ENCODE measurements at places on chromosomes 12 and 14.

GRCh38 chr12:31783996-31784645, 55.3 kb upstream of the AMN1 start:
- DNase-seq: no peak

DNA sequence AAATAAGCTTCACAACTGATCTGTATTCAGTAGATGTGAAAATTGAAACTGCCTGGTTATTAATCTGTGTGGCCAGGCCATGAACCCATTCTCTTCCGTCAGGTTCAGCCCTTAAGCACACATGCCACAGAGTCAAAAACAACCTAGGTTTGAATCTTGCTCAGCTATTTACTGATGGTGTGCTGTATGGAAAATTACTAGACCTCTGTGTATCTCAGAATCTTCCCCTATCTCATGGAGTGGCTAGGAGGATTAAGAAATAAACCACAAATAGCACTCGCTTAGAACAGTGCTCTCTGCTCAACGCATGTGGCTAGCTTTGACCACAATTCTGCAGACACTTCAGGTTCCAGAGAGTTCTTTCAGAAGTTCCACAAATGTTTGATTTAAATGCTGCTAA, 240.7 kb upstream of the PLEKHG7 start:
- no peak for DNase-seq

GRCh38 chr14:52998376-52999015, 47.6 kb upstream of the FERMT2 start:
- no peak for DNase-seq

- no peak for DNase-seq
Observed at GRCh38 chr14:54650959-54651351, 84.0 kb downstream of the SAMD4A start.

DNA sequence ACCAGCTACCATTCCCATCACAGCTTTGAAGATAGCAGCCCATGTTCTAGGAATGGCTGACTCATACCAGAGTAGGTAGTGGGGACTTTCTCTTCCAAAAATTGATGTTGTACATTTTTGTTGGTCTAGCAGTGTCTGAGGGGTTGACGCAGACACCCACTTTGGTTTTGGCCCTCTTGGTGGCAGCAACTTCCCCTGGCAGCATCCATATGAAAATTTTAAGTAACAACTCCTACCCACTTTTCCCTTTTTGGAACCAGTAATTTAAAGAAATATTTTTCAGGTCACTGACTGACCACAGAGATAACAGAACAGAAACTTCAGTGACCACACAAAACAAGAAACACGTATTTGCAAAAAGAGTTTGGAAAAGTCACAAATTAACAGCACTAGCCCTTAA, 162.0 kb upstream of the TMCC3 start:
- DNase-seq: no peak

DNA sequence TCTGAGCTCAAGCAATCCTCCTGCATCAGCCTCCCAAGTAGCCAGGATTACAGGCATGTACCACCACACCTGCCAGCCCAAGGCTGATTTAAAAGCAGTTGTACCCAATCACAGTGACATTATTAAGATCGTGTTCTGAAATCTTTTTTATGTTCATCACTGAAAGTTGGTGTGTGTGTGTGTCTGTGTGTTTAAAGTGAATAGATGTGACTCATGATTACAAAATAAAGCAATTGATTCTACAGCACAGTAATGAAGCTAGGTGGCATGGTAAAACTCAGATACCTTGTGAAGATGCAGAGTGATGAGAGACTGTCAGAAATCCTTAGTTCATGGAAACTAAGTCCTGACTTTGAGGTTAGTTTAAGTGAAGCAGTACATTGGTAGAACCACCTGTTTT, 74.2 kb upstream of the ATP2B1 start:
- no peak for DNase-seq

GRCh38 chr14:65308536-65308935, 104.0 kb upstream of the FUT8 start:
- DNase-seq: no peak

GRCh38 chr12:110531741-110532333, 29.7 kb downstream of the RAD9B start:
- no peak for DNase-seq

GRCh38 chr14:32657081-32657480, 281.6 kb upstream of the NPAS3 start:
- no peak for DNase-seq

DNA sequence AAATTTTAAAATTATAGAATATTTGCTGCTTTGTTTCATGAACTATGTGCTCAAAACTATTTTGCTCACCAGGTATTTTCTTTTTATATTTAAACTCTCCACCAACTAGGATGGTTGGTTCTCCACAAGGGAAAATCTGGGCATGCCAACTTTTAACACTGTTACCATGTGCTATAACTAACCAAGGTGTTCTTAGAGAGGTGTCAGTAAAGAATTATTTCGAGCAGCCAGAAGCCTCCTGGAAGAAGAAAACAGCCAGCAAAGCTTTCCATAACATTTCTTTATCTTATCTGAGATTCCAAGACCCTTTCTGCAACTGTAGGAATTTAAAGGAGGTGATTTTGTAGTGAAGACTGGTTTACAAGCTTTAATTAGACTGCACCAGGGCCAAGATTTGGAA, 97.3 kb downstream of the PRICKLE1 start:
- no peak for DNase-seq

DNA sequence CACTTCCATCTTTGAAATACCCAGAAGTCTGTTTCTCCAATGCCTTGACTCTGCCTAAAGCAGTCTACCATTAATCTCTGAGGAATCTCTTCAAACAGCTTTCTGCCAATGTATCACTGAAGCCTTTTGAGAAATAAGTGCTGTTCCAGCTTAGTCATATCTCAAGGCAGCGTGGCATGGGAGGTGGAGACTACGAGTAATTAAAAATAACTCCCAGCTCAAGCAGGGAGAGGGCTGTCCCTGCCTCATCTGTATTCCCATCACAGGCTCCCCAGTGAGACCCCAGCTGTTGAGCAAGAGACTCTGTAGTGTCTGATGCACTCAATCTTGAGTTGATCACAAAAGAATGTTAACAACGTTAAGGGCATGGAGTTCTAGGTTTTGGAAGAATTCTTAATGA, 700.6 kb downstream of the DIO2 start:
- no peak for DNase-seq

DNA sequence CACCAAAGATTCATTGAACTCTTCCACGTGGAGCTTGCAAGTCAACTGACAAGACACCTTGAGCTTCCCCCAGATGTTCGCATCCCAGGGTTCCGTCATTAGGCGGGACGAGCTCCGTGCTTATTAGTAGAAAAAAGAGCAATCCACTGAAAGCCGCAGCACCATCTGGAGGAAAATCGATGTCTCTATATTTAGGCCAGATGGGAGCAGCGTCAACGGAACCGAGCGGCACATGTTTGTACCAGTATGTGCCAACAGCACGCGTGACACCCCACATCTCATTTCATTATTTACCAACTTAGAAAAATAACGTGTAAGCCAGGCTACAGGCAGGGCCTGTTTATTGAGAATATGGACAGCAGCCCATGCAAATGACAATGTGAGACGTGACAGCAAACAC, 45.8 kb upstream of the TMEM132D start:
- no peak for DNase-seq

- DNase-seq: no peak
Observed at GRCh38 chr12:101939856-101940265, 62.5 kb downstream of the DRAM1 start.

DNA sequence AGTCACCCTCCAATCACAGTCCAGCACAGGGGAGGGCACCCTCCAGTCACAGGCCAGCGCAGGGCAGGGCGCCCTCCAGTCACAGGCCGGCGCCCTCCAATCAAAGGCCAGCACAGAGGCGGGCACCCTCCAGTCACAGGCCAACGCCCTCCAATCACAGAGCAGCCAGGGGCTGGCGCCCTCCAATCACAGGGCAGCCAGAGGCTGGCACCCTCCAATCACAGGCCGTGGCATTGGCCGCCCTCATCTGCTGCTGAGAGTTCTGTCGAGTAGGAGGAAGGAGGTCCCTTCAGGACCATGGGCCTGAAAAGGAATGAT, 26.6 kb downstream of the DDX51 start:
- no peak for DNase-seq

GRCh38 chr12:78340406-78340805, 509.7 kb downstream of the NAV3 start:
- DNase-seq: no peak

- no peak for DNase-seq
Observed at GRCh38 chr12:93705237-93705636, 28.1 kb downstream of the CRADD start.

- no peak for DNase-seq
Observed at GRCh38 chr14:76834241-76834661, 8.0 kb downstream of the LRRC74A start.

- no peak for DNase-seq
Observed at GRCh38 chr12:30823156-30823699, 68.5 kb upstream of the CAPRIN2 start.

GRCh38 chr14:69501423-69501838, 16.9 kb downstream of the PLEKHD1 start:
- no peak for DNase-seq

DNA sequence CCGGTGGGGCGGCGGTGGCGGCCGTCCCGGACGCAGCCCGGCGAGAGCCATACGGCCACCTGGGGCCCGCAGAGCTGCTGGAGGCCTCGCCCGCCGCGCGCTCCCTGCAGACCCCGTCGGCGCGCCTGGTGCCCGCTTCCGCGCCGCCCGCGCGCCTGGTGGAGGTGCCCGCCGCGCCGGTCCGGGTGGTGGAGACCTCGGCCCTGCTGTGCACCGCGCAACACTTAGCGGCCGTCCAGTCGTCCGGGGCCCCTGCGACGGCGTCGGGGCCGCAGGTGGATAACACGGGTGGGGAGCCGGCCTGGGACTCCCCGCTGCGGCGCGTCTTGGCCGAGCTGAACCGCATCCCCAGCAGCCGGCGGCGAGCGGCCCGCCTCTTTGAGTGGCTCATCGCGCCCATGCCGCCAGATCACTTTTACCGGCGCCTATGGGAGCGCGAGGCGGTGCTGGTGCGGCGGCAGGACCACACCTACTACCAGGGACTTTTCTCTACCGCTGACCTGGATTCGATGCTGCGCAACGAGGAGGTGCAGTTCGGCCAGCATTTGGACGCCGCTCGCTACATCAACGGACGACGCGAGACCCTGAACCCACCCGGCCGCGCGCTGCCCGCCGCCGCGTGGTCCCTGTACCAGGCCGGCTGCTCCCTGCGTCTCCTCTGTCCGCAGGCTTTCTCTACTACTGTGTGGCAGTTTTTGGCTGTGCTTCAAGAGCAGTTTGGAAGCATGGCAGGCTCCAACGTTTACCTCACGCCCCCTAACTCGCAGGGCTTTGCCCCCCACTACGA, 716 bp downstream of the RIOX1 start:
- DNase-seq: peak; percentile 46

DNA sequence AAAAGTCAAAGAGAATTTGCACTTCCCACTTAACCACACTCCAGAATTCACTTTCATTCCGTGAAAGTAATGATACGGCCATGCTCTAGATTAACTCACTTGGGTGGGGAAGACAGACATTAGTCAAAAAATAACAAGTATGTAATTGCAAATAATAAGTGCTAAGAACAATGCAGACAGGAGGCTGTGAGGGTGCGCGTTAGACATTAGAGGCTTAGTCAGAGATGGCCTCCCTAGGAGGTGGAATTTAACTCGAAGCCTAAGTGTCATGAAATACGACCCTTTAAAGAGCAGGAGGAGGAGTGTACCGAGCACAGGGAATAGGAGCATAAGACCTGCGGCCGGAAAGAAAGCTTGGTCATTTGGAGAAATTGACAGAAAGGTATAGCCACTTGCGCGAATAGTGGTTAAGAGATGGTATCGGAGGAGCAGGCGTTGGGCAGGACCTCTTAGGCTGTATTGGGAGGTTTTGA, 628 bp downstream of the SNRPF start:
- DNase-seq: no peak

DNA sequence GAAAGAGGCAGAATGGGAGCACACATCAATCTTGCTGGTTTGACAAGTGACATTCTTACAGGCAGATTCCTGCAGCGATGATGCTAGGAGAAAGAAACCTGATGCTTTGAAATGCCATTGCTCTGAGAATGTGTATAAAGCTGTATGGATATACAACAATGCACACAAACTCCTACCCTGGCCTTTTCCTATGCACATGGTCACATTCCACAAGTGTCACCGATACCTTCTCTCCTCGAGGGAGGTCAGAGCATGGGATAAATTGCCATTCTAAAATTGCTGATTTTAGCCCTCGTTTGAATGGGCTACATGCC, 11.9 kb downstream of the FGF6 start:
- DNase-seq: no peak

DNA sequence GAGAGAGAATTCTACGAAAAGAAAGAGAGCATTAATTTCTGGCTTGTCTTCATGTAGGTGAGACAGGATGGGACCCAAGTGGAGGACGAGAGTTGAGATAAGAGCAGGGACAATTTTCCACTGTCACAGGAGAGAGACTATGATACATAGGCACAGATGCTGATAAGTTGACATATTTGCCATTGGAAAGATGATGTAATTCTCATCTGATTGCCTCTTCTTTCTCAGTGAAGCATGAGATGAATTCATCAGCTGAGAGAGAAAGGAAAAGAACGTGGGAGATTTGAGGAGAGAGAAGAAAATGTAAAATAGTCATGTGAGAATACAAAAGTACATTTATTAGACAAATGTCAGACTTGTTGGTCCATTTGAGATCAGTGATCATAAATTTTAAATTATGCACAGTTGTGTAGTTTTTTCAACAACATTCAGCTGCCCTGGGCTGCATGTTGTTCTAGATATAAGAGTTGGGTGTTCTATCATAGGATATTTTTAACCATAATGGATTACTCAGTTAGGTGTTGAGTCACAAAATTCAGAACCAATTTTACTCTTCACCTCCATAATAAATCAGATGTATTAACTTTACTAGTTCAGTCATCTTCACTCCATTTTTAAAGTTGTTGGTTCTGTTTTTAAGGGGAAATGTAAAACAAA, 222.9 kb downstream of the DPY19L2 start:
- DNase-seq: no peak

DNA sequence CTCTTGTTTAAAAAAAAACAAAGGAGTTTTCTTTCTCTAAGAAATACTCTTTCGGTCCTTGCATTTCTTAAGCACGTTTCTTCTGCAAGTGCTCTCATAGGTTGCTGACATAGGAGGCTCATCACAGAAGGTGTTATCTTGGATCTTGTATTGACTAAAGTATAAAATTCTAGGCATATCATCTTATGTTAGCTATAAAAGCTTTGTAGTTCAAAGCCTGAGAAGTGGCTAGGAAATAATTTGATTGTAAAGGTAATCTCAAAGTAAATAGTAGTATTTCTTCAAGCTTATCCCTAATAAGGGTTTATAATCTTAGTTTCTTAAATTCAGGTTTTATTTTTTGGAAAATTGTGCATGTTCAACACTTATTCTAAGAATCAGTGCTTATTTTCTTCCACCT, 778.9 kb downstream of the TMTC2 start:
- DNase-seq: no peak
